NCI-H1694 treated with DMSO at 0.1 percent for 48 hours (cell line): ENCODE measurements at places on chromosomes 3 and 15.

GRCh38 chr3:172470588-172470987 is 22.3 kb upstream of the GHSR start:
- no peak for DNase-seq

GRCh38 chr15:45429941-45430792 is 51.8 kb upstream of the GATM start:
- DNase-seq, result no peak

DNA sequence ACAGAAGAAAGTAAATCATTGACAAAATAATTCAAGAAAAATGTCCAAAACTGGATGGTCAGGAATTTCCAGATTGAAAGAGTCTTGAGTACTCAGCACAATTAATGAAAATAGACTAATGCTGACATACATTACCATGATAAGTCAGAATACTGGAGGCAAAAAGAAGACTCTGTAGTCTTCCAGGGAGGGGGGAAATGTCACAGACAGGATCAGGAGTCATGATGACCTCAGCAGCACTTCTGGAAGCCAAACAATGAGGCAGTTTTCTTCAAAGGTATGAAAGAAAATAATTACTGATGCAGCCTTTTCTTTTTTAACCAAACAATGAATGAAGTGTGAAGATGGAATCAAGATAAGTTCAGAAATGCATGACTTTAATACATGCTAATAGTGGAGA is 30.1 kb upstream of the SLC22A13 start:
- no peak for DNase-seq

GRCh38 chr3:194422188-194422587 is 23.1 kb upstream of the GP5 start:
- no peak for DNase-seq

DNA sequence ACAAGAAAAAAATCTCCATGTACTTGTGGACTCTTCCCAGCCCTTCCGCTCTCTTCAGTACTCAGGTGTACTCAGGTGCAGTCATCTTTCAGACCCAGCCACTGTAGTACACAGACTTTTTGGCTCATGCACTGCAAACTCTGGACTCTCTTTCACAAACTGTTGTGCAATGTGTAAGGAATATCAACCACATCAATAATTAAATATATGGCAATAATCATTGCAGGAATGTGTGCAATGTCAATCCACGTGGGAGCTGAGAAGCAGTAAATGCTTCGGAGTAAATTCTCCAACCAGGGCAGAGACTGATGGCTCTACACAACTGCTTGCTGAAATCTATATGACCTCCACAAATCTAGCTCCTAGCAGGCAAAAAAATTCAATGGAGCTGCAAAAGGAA is 287.3 kb upstream of the COL8A1 start:
- DNase-seq, result no peak

GRCh38 chr15:33738941-33739664 is 229.2 kb upstream of the CHRM5 start:
- DNase-seq, result no peak
